Left lung (tissue), 14 donors: ENCODE measurements at places on chromosomes 5 and 9. TPM values are rescaled to one million over a fixed set of nuclear protein-coding genes. Genes with fewer than 3 reads are reported as not detected.

Gene MEGF9
- total RNA-seq: 75.1 TPM

Gene C9
- total RNA-seq: 0.58 TPM

Gene SPAAR
- total RNA-seq: 6.8 TPM

Gene TXNDC8
- not detected for total RNA-seq

Gene AGXT2
- not detected for total RNA-seq

Gene MEGF10
- total RNA-seq: 0.24 TPM

DNA sequence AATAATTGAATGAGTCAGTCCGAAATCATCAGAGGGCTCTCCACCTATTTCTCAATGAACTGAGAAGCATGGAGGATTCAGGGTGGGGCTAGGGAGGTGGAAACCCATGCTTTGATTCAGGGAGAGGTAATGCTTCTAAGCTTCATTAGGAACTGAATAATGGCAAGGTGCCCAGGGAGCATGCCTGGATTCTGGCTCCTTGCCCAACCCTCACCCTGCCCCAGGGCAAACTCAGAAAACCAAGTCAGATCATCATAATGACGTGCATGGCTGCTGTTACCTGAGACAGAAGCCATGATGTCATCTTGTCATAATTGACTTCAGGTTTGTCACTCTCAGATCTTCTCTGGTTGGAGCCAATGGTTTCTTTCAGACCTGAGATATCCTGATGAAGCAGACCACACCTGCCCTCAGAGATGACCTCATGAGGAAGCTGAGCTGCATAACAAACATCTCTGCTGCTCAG is 199.6 kb downstream of the SYK start:
- DNase-seq: no peak
- H3K4me1 ChIP-seq: no peaks in the 10 kb centered on the region
- no peaks in the 10 kb centered on the region for H3K36me3 ChIP-seq

GRCh38 chr5:3056866-3057265 is 305.4 kb upstream of the IRX2 start:
- H3K27ac ChIP-seq: no peak overlapping the region
- no peaks in the 10 kb centered on the region for H3K36me3 ChIP-seq
- no peaks in the 10 kb centered on the region for H3K4me1 ChIP-seq
- no peak for DNase-seq

GRCh38 chr5:74935752-74936091 is 69.5 kb upstream of the FAM169A start:
- no peaks in the 10 kb centered on the region for H3K27me3 ChIP-seq
- no peaks in the 10 kb centered on the region for H3K36me3 ChIP-seq
- no peak overlapping the region for H3K27ac ChIP-seq
- H3K4me1 ChIP-seq: peaks cover 4% of the 10 kb centered on the region
- no peak for DNase-seq
- no peak overlapping the region for H3K4me3 ChIP-seq

DNA sequence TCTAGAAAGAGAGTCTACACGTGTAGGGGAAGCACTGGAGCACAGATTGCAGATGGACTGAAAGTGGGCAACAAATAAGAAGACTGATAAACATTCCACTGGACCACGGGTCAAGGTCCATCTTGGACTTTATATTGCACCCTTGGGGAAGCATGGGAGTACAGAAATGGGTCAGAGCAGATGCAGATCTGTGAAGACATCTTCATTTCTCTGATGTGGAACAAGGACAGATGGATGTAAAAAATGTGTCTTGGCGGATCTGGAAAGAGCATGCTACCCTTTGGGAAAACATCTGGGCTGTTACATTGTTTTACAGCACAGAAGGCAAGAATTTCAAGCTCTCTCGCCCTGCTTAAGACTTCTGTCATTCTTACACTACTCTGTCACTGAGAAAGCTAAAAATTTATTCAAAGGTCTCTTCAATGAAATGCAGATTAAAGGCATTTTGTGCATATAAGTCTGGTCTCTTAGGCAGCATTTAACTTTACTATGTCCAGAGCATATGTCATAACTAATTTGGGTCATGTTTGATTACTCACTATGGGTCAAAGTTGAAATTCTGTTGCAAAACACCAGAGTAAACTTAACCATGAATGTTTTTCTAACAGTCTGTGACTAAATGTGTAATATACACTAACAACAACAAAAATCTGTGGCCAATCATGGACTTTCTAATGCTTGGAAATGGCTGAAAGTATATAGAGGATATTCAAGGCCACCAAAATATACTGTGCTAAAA is 756.4 kb upstream of the DMAC1 start:
- no peak overlapping the region for H3K27ac ChIP-seq
- H3K27me3 ChIP-seq: no peaks in the 10 kb centered on the region
- H3K4me3 ChIP-seq: no peak overlapping the region
- no peaks in the 10 kb centered on the region for H3K4me1 ChIP-seq

DNA sequence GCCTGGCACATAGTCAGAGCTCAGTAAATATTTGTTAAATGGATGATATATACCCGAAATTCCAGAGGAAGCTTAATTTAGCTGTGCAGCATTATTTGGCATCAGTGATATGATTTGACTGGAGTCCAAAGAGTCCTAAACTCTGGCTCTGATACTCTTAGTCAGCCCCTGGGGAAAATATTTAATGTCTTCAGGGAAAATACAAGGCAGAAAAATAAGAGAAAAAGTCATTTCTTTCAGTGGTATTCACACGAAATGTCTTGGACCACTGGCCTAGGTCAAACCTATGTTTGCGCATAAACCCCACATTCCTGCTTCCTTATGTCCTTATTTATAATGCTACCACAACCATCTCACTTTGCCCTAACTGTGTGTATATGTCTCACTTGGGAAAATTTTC is 23.8 kb downstream of the GLRA1 start:
- H3K27ac ChIP-seq: no peak overlapping the region
- H3K27me3 ChIP-seq: peaks cover 4% of the 10 kb centered on the region

- no peak overlapping the region for H3K4me3 ChIP-seq
- H3K36me3 ChIP-seq: no peaks in the 10 kb centered on the region
- H3K27ac ChIP-seq: no peak overlapping the region
- H3K4me1 ChIP-seq: no peaks in the 10 kb centered on the region
Observed at GRCh38 chr5:37568018-37568753, 189.1 kb downstream of the WDR70 start.

GRCh38 chr5:32828492-32828891 is 117.4 kb downstream of the NPR3 start:
- no peaks in the 10 kb centered on the region for H3K27me3 ChIP-seq
- H3K4me3 ChIP-seq: no peak overlapping the region
- H3K36me3 ChIP-seq: no peaks in the 10 kb centered on the region
- no peak for DNase-seq
- H3K4me1 ChIP-seq: no peaks in the 10 kb centered on the region

GRCh38 chr9:70789086-70789485 is 332.3 kb downstream of the TRPM3 start:
- no peak overlapping the region for H3K27ac ChIP-seq
- no peak for DNase-seq
- no peaks in the 10 kb centered on the region for H3K27me3 ChIP-seq
- no peaks in the 10 kb centered on the region for H3K4me1 ChIP-seq
- no peak overlapping the region for H3K4me3 ChIP-seq
- H3K36me3 ChIP-seq: no peaks in the 10 kb centered on the region

DNA sequence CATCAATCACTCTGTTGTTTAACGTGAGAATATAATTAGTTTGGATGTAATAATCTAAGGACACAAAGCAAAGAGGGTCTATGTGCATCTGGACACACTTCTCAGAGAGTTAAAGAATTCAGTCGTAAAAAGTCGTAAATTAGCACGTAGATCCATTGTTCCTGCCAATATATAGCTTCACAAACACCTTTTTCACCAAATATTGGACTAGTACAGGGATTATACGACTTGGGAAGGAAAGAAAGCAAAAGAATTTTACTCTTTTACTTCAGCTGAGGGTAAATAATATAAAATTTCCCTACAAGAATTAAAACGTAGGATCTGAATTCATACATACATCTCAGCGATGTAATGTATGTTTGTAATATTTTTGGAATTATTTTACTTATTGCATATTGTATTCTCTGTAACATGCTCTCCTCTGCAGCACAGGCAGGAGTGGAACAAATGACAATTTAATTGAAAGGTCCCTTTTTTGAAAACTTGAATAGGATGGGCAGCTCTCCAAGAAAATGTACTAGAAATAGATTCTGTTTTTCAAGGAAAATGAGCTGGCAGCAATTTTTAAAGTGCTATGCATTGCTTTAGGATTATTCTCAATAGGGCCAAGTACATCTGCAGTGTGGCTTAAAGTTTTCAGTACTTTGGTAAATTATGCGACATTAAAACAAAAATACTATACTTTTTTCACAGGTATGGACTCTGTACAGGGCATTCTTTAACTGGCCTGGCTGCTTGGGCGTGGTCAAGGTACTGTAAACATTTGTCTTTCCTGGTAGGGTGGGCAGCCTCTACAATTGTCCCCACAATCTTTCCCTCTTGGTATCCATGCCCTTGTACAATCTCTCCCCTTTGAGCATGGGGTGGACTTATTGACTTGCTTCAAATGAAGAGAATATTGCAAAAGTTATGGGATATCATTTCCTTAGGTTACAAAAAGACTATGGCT is 39.7 kb upstream of the HSD17B4 start:
- H3K4me3 ChIP-seq: peak overlapping the region; percentile 41
- H3K27ac ChIP-seq: no peak overlapping the region

DNA sequence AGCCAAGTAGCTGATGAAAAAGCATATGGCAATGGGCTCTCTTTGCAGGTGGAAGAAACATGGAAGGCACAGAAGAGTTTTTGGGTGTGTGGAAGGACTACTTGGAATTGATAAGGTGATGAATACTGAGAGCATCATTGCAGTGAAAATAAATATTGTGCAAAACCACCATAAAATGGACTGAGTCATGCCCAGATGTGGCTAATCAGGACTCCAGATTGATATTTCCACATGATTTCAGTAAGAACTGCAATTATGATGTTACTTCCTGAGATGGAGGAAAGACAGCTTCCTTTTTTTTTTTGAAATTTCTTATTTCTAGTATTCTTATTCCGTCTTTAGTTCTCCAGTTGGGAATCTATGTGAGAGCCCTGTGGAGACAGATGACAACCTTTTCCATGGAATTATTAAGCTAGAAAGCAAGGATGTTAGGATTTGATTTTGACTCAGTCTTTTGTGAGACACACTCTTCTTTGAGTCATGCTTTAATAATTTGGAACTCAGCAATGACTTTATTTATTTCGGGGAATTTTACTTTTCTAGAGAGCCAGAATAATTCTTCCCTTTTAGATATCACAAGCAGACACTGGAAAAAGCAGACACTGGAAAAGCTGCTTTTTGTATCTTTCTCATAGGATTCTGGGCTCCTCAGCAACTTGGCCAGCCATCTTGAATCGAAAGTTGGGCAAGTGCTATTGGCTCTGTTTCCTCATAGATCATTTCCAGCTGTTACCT is 94.2 kb upstream of the VCAN start:
- H3K4me3 ChIP-seq: no peak overlapping the region
- H3K36me3 ChIP-seq: no peaks in the 10 kb centered on the region
- no peak for DNase-seq
- no peaks in the 10 kb centered on the region for H3K4me1 ChIP-seq

GRCh38 chr5:127097278-127097677 is 24.0 kb upstream of the C5orf63 start:
- no peak for DNase-seq
- H3K4me3 ChIP-seq: no peak overlapping the region
- no peak overlapping the region for H3K27ac ChIP-seq
- no peaks in the 10 kb centered on the region for H3K27me3 ChIP-seq
- no peaks in the 10 kb centered on the region for H3K36me3 ChIP-seq

DNA sequence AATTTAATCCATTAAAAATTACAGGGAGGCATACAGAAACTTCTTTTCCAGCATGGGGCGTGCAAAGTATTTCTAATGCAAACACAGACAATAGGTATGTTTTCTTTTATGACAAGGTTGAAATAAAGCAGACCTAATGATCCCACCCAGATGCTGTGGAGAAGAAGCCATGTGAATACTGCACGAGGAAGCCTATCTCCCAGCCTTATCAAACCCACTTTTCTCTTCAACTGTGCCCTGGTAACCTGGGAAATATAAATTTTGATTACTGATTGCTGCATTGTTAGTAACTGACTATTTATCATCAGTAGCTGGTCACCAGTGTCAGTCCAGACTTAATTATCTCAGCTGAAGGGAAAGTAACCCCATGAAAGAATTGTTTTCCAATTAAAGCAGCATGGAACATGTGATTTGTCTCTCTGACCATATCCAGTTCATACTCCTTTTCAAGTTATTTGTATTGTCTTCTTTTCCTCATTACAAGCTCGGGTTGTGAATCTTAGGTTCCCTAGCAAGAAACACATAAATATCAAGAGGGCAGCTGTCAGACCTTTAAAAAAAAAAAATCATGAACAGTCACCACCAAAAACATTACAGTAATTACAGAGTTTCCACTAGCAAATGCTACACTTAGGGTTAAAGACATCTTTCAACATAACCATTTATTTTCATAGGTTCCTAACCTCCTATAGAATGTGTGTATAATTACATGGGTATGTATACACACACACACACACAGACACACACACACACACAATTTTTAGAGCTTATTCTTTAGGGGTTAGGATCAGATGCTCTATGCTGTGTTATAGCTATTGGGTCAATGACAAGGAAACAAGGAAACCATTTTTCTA is 50.3 kb downstream of the SEMA6A start:
- no peaks in the 10 kb centered on the region for H3K4me1 ChIP-seq
- no peak for DNase-seq
- H3K27ac ChIP-seq: no peak overlapping the region
- no peak overlapping the region for H3K4me3 ChIP-seq
- no peaks in the 10 kb centered on the region for H3K27me3 ChIP-seq

GRCh38 chr5:157217289-157218024 is 36.8 kb downstream of the ITK start:
- no peaks in the 10 kb centered on the region for H3K36me3 ChIP-seq
- no peak overlapping the region for H3K4me3 ChIP-seq
- no peak overlapping the region for H3K27ac ChIP-seq

DNA sequence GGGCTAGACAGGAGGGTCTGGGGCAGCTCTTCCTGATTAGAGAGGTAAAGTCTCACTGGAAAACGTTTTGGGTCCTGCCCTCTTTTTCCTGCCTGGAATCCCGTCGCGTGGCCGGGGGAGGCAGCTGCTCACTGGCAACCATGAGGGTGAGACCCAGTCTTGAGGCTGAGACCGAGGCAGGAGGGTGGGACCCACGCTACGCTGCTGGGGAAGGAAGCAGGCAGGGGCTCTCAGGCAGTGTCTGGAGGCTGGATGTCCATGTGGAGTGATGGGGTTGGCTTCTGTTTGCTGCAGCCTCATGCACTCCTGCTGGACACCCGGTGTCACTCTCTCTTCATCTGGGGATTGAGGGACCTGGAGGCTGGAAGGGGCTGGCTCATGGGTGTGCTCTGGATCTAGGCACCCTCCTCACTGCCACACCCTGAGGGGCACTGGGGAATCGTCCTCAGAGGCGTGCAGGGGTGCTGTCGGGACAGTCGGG is 11.3 kb upstream of the SLC2A6 start:
- peaks cover 5% of the 10 kb centered on the region for H3K27me3 ChIP-seq
- H3K4me3 ChIP-seq: no peak overlapping the region
- no peak overlapping the region for H3K27ac ChIP-seq
- H3K36me3 ChIP-seq: no peaks in the 10 kb centered on the region
- H3K4me1 ChIP-seq: no peaks in the 10 kb centered on the region
- no peak for DNase-seq

DNA sequence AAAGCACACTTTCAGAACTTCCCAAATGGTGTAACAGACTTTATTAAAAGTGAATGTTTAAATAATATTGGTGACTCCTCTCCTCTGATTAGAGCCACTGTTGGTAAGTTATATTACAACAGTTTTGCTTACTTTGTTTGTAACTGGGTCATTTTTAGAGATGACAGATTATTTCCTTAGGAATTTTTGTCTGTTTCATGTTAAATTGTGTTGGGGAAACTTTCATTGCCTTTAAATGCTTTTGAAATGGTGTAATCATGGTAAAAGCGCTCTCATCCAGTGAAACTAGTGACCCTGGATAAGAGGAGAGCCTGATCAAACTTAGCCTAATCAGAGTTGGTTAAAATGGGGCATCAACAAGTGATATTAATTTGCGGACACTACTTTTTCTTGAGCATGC is 39.4 kb downstream of the TNPO1 start:
- no peaks in the 10 kb centered on the region for H3K27me3 ChIP-seq
- H3K27ac ChIP-seq: no peak overlapping the region
- no peak for DNase-seq
- H3K36me3 ChIP-seq: peaks cover 68% of the 10 kb centered on the region
- peaks cover 65% of the 10 kb centered on the region for H3K4me1 ChIP-seq
